ENCODE measurements at places on chromosomes 6 and 20.

- DNase-seq = no peak
Measured at GRCh38 chr6:12280902-12281301, 9.3 kb upstream of the EDN1 start.

- DNase-seq = no peak
Measured at GRCh38 chr6:118677193-118677592, 25.8 kb upstream of the CEP85L start.

DNA sequence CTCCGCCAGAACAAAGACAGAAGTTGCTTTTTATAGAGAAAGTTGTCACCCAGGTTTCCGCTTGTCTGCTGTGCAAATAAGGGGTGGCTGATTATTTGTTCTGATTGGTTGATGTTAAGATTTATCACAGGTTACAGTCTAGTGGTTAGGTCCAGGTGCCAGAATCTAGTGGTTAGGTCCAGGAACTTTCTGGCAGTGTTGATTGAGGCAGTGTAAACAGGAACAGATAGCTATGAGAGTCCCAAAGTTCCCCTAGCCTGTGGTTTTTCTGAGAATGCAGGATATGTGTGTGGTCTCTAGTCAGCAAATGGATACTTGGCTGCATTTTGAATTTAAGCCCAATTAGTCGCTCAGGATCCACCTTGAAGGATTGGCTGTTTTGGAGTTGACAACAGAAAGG, 148.0 kb downstream of the TMEM200A start:
- peak; percentile 11 for DNase-seq

- DNase-seq = no peak
Measured at GRCh38 chr20:41432746-41433145, 66.1 kb upstream of the EMILIN3 start.

GRCh38 chr6:39929733-39930461, 4.4 kb downstream of the MOCS1 start:
- DNase-seq = no peak

Data from activated CD4-positive, alpha-beta T cell treated with anti-CD3 and anti-CD28 coated beads, Interleukin-2, amount 50 U/mL, for 1 hour (primary cell).